ENCODE measurements at places on chromosomes 3 and 15. TPM values are rescaled to one million over a fixed set of nuclear protein-coding genes. Genes with fewer than 3 reads are reported as not detected.

Gene NR2E3
- total RNA-seq: 0.31 TPM

Gene ZKSCAN7
- total RNA-seq: not detected

Gene GRAMD2A
- total RNA-seq: 0.16 TPM

Gene OIP5
- total RNA-seq: 13.0 TPM

Gene WDR49
- not detected for total RNA-seq

Gene SLC15A2
- 0.33 TPM for total RNA-seq

Gene RTP1
- not detected for total RNA-seq

Gene DUOXA1
- total RNA-seq: 0.08 TPM

Gene CACNA2D2
- total RNA-seq: 0.61 TPM

Gene BNC1
- 0.95 TPM for total RNA-seq

Gene SH2D7
- not detected for total RNA-seq

Gene TRH
- not detected for total RNA-seq

Gene LMAN1L
- total RNA-seq: not detected

Gene CCR8
- not detected for total RNA-seq

Gene CNTN4
- total RNA-seq: not detected

Gene MUC13
- total RNA-seq: 7.1 TPM

Gene IL5RA
- not detected for total RNA-seq

Gene CADPS
- not detected for total RNA-seq

Gene IL17RB
- total RNA-seq: 0.83 TPM

Gene ATP6V1A
- 19.3 TPM for total RNA-seq

Gene ZNF385D
- total RNA-seq: not detected

Gene SLC12A1
- not detected for total RNA-seq

Gene GCSAM
- total RNA-seq: not detected

Gene CYP1A2
- not detected for total RNA-seq

Gene CPN2
- not detected for total RNA-seq

Gene FAM107A
- total RNA-seq: 0.17 TPM

Gene LRRIQ4
- total RNA-seq: not detected

Gene CDC25A
- total RNA-seq: 9.4 TPM

Gene DUOX1
- total RNA-seq: not detected

Gene STRIT1
- not detected for total RNA-seq

Gene TRIM71
- not detected for total RNA-seq

Gene SERINC4
- total RNA-seq: 0.08 TPM

Gene ISG20
- 33.0 TPM for total RNA-seq

Gene C3orf85
- total RNA-seq: not detected

Gene SEMA3F
- 18.7 TPM for total RNA-seq

Gene RPUSD2
- total RNA-seq: 15.0 TPM

Gene PTH1R
- total RNA-seq: 1.1 TPM

Gene SECISBP2L
- 5.3 TPM for total RNA-seq

Gene VPS13C
- 10.9 TPM for total RNA-seq

Gene FANCD2
- 17.9 TPM for total RNA-seq

Gene CMTM8
- total RNA-seq: 9.8 TPM

Gene ROBO1
- total RNA-seq: 21.5 TPM

Gene SEMA6D
- not detected for total RNA-seq

Gene XCR1
- total RNA-seq: not detected

Gene HCLS1
- total RNA-seq: 0.08 TPM

Gene COL6A5
- total RNA-seq: not detected

Gene HRH1
- total RNA-seq: 7.3 TPM

All from A549 treated with Hydrocortisone at 1 μM for 4 hours (cell line).